ENCODE measurements at places on chromosomes 7 and 10.

DNA sequence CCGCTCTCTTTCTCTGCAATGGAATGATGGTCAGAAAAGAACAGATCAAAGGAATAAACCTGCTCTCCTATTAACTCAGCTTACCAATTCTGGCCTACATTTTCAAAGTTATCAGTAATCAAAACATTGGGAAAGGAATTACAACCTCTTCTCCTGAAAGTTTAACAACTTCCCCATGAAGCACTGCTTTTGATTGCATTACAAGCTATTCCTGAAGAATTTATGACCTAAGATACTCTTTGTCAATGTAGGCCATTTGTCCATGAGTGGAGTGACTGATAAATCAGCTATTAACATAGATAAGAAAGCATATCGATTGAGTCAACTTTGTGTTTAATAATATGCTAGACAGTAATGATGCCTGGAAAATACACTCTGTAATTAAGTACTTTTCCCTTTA lies 271.7 kb upstream of the C7orf33 start:
- no peak for DNase-seq

GRCh38 chr7:16930946-16931345 lies 49.2 kb upstream of the AGR3 start:
- DNase-seq: no peak

GRCh38 chr10:26807532-26807931 lies 53.2 kb downstream of the ABI1 start:
- DNase-seq: no peak

GRCh38 chr7:102390697-102391484 lies 5.3 kb upstream of the PRKRIP1 start:
- DNase-seq: peak; percentile 92

DNA sequence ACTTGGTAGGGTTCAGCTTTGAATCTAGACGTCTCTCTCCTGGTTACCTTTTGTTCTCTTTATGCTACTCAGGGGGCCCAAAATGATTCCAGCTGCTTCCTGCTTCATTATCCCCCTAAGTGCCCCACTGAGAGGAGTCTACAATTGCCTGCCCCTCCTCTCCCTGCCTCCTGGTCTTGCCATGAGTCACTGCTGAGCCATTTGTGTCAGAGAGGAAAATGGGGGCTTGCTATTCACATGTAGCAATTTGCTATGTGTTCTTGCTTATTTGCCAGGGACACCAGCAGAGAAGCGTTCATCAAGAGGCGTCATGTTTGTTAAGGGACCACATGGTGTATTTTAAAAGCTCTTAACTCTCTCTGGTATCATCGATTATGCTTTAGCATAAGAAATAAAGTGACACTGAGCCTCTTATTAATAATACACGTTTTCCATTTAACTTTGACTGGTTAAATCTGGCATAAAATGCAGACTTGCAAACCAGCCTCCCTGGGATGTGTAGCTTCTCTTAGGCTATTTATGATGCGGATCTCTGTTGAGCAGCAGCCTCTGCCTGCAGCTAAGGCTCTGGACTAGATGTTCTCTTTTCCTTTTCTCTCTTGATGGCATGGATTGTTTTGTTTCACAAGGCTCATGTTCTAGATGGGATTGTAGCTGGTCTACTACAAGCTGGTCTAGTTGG lies 239.3 kb downstream of the AUTS2 start:
- no peak for DNase-seq

- DNase-seq: no peak
These were observed 56.0 kb downstream of the PRF1 start for GRCh38 chr10:70546584-70546983.

Measured in WTC11 (cell line).